Sigmoid colon (tissue), 7 donors: ENCODE measurements at places on chromosomes 5 and 9. TPM values are rescaled to one million over a fixed set of nuclear protein-coding genes. Genes with fewer than 3 reads are reported as not detected.

PCDHB14 gene
- total RNA-seq = 6.3 TPM

ANKRD20A1 gene
- 1.4 TPM for total RNA-seq

CD74 gene
- 176 TPM for total RNA-seq

TTLL11 gene
- total RNA-seq = 27.6 TPM

KIF20A gene
- not detected for total RNA-seq

DNA sequence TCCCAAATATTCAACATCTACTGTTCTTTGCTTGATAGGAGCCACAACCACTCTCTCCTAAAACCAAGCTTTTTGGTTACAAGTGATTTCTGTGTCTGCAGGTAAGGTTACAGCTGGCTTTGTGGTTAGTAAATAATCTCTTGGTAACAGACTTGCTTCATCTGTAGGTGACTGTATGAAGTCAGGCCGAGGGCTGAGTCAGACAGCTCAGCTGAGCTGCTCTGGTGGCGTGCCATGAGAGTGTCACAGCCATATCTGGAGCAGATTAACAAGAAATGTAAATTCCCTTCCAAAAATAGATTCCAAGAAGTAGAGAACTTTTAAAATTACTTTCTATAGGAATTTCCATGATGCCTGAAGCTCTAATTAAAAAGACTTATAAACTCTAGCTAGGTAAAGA, 23.7 kb upstream of the TAS2R1 start:
- peaks cover 15% of the 10 kb centered on the region for H3K4me1 ChIP-seq
- no peaks in the 10 kb centered on the region for H3K27me3 ChIP-seq
- no peaks in the 10 kb centered on the region for H3K36me3 ChIP-seq
- no peak overlapping the region for H3K4me3 ChIP-seq
- DNase-seq = no peak
- no peak overlapping the region for H3K27ac ChIP-seq
